ENCODE measurements at places on chromosomes 7 and 10.

GRCh38 chr10:72333112-72334015, 21.4 kb downstream of the DNAJB12 start:
- DNase-seq, result peak; percentile 67

DNA sequence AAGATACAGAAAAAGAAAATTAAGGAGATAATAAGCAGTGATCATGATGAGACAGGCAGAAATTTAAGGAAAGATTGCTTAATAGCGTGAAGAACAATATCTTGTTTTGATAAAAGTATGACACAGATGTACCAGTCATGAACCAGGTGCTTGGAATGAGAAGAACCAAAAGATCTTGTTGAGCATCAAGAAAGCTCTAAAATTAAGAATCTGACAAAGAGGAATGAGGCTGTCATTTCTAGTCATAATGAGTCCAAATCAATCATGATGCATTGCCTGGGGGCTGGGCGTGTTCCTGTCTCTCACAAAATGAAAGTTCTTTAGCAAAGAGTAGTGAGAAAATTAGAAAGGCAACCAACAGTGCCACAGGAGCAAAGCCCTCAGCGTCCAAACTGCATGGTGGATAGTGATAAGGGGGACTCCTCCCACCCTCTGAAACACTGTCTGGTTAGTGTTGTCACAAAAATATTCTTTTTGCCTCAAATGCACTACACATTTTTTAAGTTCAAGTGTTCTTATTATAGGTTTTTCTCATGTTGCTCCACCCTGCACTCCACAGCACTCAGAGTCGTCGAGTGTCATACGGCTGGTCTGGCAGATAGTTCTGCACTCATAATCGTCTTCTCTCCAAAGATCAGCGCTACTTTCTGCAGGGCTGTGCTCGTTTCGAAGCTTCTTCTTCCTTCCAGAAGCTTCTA, 439.6 kb downstream of the TNS3 start:
- no peak for DNase-seq

DNA sequence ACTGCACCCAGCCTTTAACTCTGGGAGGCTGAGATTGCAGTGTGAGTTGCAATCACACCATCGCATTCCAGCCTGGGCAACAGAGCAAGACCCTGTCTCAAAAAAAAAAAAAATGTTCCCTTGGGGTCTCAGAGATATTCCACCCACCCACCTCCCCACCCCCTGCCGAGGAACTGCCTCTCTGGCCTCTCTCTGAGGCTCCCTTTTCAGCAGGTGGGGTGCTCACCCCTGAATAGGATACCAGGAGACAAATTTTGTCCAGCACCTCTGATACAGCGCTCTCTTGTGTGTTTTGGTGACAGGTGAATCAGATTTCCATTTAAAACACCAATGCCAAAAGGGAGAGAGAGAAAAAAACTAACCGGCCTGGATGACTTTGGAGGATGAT, 92.6 kb upstream of the KIF5B start:
- no peak for DNase-seq

DNA sequence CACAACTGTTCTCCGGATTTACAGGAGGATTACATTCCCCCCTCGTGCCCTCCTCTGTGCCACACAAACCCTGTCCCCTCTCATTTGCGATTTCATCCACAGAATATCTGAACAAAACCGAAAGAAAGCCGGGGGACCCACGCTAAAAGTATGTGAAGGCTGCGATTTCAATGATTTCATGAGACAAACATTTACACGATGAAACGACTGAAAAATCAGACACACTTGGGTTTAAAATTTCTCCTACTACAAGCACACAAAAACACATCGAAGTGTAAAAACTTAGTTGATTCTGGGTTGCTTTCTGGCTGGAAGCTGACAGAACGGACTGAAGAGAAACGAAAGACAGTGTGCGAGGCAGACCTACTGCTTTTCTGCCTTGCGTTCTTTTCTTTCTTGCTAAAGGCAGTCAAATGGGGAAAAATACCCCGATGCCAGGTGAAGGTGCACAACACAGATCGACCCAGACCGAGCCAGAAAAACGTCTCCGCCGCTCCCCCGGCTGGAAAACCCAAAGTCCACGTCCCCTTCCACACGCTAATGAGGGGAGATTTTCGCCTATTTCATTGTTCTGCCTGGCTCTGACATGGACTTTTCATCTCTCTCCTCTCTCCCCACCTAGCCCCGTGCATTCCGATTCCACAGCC, 1.2 kb downstream of the HIPK2 start:
- DNase-seq, result peak; percentile 71

GRCh38 chr7:157596881-157597280, 260.1 kb downstream of the DNAJB6 start:
- DNase-seq, result no peak

- no peak for DNase-seq
These were observed 42.1 kb upstream of the HPS1 start for GRCh38 chr10:98488669-98489430.

GRCh38 chr10:74530981-74531380, 295.4 kb upstream of the KAT6B start:
- no peak for DNase-seq

GRCh38 chr7:22559829-22560489, 60.0 kb upstream of the STEAP1B start:
- peak; percentile 74 for DNase-seq

GRCh38 chr10:2813286-2813685, 254.1 kb upstream of the PFKP start:
- DNase-seq, result no peak

GRCh38 chr7:31835471-31835870, 148.5 kb downstream of the PPP1R17 start:
- DNase-seq, result no peak

DNA sequence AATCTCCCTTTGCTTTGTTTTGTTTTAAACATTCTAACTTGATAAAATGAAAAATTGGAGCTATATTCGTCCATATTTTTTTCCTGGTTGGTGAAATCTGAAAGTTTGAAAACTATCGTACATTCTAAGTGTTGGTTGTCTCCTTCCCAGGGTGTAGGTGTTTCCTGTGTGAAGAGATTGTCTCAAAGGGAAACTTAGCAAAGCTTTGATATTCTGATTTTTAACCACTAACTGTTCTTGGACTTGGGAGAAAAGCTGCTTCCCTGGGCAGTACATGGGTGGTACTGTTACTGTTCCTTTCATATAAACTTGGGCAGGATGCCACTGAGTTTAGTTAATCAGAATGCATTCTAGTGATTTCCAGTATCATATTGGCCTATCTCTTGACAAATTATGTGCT, 253.5 kb upstream of the LRGUK start:
- DNase-seq, result no peak

DNA sequence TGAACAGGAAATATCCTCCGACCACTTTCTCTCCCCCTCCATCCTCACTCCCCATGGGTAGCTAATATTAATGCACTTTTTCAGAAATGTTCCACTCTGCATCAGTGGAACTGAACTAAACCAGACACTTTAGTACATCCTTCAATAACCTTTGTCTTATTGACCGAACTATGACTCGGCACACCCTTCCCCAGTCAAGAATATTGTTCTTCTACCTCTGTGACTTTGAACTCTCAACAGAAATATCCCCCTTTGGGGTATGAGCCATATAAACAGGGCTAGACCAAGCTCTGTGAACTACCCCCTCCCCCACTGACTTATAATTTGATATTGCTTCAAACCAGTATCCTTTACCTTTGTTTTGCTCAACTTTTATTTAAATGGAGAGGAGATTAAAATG, 57.9 kb upstream of the CAPZA2 start:
- no peak for DNase-seq

DNA sequence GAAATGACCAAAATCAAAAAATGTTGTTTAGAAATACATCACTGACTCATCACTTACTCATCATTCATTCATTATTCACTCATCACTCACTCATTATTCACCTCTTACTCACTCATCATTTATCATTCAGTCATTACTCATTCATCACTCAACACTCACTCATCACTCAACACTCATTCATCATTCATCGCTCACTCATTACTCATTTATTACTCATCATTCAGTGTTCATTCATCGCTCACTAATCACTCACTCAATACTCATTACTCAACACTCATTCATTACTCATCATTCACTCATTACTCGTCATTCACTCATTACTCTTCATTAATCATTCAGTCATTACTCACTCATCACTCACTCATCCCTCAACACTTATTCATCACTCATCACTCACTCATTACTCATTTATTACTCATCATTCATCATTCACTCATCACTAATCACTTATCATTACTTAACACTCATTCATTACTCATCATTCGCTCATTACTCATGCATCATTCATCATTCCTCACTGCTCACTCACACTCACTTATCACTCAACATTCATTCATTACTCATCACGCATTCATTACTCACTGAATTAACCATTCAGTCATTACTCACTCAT, 238.5 kb downstream of the ADARB2 start:
- DNase-seq, result no peak

- DNase-seq, result no peak
These were observed 26.8 kb downstream of the C10orf105 start for GRCh38 chr10:71692598-71693306.

DNA sequence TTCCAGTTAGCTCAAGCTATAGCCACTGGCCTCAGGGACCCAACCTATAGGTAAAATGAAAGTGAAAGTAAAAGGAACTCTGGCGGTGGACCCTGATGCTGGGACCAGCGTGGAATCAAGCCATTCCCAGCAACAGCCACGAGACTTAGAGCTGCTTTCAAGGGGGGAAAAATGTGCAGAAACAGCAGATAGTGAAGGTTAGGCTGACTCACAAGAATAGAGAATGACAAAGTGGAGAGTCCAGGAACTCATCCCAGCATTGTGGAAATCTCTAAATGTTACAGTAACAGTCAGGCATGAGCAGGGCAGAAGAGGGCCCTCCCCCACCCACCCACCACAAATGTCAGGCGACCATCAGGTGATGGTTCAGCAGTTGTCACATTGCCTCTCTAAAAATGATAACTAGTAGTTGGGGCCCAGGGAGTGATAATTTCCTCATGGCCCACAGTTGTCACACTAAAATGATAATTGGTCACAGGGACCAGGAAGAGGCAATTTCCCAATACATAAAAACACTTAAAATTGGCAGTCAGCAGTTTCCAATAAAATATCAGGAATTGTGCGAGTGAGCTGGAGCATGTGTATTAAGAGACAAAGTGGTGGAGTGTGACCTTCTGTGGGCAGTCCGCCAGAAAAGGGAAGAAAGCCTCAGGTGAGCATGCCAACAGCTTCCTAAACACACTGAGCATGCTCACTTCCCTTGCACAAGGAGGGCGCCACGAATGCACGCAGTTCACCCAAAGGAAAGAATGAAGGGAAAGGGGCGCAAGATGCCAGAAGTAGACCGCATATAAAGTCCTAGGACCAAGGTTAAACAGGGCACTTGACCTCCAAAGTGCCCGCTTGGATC, 129.8 kb upstream of the PPP1R3A start:
- no peak for DNase-seq

GRCh38 chr7:38013246-38013645, 92.8 kb downstream of the EPDR1 start:
- no peak for DNase-seq

DNA sequence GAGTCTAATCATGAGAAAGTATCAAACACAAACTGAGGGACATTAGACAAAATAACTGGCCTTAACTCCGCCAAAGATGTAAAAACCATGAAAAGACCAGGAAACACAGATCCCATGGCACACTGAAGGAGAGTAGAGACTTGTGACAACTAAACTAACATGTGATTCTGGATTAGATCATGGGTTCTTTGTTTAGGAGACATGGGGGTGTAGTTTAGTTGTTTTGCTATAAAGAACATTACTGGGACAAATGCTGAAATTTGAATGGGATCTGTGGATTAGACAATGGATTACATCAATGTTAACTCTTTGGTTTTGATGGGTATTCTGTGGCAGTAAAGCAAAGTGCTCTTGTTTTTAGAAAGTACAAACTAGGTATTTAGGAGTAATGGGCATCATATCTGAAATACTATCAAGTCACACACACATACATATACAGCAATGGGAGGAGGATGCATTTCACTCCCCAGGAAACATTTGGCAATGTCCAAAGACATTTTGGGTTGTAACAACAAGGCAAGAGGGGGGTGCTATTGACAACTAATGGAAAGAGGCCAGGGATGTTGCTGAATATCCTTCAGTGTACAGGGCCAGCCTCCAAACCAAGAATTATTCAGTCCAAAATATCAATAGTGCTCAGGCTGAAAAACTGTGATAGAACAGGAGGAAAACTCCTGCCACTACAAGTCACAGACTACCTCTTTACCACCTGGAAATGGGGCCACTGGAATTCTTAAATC, 32.4 kb downstream of the WAPL start:
- DNase-seq, result no peak

- DNase-seq, result no peak
These were observed 596.9 kb upstream of the PCDH15 start for GRCh38 chr10:55397777-55398496.

DNA sequence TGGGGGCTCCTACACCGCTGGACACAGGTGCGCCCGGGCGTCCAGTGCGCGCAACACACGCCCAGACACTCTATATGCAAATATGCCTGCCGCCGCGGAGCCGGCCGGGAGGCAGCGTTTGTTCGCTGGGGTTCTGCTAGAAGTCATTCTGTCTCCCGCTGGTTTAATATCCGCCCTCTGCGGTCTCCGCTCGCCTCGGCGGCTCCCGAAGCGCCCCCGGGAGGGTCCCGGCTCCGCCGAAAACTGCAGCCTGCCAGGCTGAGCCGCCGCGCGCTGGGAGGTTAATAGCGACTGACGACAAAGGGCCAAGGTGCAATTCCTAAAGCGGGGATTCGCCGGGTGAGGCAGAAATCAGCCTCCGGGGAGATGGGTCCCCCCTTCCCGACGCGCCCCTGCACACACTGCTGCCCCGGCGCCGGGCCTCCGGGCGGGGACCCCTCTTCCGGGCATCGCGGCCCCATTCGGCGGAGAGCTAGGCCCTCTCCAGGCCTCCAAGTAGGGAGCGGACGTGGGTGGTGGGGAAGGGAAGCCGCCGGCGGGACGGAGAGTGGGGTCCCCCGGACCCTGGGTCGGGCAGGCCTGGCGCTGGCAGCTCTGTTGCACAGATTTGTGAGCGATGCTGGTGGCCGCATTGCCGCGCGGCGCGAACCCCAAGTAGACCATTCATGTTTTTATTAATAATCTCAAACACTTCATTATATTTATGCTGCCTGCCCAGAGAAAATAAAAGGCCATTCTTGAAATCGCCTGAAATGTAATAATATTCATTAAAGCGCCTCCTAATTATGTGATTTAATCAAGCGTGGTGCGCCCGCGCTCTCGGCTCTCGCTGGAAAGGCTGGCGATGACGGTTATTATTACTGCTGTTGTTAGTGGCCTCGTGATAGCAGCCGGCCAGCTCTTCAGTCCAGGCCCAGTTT, 9.1 kb downstream of the EN2 start:
- DNase-seq, result no peak

DNA sequence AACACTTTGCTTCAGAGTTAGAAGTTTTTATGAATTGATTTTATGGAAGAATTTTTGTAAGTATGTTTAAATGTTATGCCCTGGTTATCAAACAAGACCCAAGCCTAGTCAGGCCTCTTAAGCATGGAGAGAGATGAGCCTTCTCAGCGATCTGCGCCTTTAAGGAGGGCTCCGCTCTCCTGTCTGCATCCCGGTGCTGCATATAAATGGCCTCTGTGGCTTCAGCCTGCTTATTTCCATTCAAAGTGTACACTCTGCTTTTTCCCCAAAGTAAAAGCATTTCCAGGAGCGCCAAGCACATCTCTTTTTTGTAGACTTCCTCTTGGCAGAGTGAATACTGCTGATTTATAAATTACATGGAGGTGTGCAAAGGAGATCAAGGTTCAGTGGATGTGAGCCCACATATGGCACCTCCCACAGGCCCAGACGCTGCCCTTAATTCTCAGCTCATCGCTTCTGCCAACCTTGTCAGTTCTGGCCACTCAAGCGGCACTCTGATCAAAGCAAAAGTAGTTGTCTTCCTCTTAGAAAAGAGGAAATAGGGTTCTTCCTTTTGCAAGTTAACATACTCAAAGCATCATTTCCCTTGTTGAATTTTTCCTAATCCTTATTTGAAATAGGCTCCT, 70.0 kb upstream of the SFMBT2 start:
- no peak for DNase-seq

Measured in activated CD8-positive, alpha-beta memory T cell treated with anti-CD3 and anti-CD28 coated beads for 24 hours (primary cell).